ENCODE measurements at places on chromosomes 2 and 18.

- no peak for DNase-seq
These were observed 22.6 kb downstream of the SNRPD1 start for GRCh38 chr18:21634588-21635199.

DNA sequence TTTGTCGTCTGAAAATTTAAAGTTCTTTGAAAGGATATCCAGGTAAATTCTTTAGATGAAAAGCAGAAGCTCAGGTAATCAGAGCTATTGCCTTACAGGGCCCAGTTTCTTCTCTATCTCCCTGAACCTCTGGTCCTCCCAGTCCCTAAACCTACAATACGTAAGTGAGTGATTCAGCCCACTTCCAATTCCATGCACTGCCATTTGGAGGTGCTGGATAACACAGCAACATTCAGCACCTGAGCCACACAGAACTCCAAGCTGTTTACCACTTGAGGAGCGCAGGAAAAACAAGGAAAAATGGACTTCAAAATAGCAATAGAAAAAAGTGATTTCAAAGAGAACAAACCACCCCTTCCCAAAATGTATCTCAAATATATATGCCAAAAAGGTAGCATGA, 105.0 kb upstream of the DNAJC10 start:
- no peak for DNase-seq

DNA sequence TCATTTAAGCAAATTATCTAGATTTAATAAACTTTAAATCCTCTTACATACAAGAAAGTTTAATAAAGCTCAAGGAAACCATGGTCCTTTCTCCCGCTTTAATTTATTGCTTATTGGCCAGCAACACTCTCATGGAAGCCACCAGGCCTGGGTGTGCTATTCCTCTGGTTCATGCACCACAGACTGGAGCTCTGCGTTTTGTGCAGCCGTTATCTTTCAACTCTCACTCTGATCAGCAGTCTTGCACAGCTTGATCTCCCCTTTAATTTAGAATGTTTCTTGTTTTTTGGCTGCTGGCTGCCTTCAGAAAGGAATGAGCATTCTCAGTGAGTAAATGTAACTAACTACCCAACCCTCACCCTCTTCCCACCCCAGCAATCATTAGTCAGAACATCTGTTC, 318.7 kb downstream of the MEIS1 start:
- DNase-seq, result no peak

- no peak for DNase-seq
These were observed 37.5 kb downstream of the ARL5A start for GRCh38 chr2:151790689-151791088.

- DNase-seq, result no peak
These were observed 14.6 kb upstream of the SCYGR1 start for GRCh38 chr2:227402321-227402720.
